ENCODE measurements at places on chromosomes 5 and 9.

DNA sequence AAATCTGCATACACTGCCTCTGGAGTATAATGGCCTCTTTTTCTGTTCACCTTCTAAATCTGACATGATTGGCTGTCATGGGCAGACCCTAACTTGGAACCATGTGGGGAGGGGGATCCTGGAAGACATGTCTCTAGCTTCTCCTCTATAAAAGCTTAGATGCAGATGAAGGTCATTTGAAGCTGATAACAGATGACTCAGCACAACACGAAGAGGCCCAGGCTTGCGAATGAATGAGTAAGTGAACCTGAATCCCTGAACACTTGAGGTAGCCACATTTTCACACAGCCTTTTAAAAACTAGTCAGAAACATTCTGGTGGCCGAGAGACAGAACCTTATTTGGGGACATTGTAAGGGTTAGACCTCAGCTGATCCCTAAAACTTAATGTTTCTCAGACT lies 282.6 kb downstream of the ELAVL2 start:
- no peak for DNase-seq

DNA sequence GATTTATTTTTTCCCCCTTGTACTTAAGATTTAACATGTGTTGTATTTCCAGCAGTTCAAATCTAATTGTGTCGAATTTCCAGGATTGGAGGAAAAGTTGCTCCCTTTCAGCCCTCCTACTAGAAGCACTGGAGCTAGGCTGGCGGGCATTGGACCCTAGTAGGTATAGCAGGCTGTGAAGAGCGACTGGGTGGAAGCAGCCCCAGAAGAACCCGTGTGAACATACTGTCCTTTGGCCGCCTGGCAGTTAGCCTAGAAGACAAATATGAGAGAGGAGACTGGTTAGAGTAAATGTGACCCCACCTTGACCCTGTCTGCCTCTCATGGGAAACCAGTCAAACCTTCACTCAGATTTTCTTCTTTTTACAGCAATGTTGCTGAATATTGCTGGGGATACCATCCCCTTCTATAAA lies 13.9 kb downstream of the ALDOB start:
- DNase-seq: no peak

- no peak for DNase-seq
Observed at GRCh38 chr5:10868956-10869355, 107.9 kb upstream of the DAP start.

DNA sequence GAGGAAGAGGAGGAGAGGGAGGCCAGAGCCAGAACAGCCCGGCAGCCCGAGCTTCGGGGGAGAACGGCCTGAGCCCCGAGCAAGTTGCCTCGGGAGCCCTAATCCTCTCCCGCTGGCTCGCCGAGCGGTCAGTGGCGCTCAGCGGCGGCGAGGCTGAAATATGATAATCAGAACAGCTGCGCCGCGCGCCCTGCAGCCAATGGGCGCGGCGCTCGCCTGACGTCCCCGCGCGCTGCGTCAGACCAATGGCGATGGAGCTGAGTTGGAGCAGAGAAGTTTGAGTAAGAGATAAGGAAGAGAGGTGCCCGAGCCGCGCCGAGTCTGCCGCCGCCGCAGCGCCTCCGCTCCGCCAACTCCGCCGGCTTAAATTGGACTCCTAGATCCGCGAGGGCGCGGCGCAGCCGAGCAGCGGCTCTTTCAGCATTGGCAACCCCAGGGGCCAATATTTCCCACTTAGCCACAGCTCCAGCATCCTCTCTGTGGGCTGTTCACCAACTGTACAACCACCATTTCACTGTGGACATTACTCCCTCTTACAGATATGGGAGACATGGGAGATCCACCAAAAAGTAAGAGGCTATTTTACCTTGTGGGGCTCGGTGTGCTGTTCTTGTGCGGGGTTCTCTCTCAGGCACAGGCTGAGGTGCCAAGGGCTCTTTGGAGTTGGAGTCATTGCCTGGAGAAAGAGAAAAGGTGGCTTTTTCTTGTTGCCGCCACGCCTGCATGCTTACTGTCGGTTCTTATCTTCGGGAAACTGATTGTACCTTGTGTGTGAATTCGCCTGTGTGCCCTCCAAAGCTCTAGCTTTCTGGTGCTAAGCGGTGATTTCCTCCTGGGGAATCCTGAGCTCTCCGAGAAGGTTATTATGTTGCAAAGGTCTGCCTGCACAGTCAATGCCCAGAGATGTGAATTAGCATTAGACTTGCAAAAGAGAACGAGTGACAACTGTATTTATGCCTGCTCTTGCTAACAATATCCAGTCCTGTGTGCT lies at the start of gene ISL1:
Gene ISL1, plus strand, starts transcription at position 318 of the 991 bp plus-strand sequence. Its CDS starts 224 bp downstream, at position 542.
- DNase-seq: no peak

DNA sequence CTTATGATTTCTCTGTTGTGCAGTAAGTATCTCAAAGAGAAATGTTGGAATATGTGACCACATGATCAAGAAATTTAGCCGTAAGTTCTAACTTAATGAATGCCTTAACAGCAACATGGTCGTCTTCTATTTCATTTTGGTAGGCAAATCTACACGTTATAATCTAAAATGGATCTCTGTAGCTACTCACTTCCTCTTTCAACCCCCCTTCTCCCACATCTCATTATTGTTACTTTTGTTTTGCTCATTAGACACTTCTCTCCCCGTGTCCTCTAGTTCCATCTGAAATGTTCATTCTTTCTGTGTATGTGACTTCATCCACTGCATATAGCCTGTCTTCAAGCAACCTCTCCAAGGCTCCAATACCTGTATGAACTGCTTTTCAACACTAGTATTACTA lies 27.1 kb upstream of the LPAR1 start:
- no peak for DNase-seq

DNA sequence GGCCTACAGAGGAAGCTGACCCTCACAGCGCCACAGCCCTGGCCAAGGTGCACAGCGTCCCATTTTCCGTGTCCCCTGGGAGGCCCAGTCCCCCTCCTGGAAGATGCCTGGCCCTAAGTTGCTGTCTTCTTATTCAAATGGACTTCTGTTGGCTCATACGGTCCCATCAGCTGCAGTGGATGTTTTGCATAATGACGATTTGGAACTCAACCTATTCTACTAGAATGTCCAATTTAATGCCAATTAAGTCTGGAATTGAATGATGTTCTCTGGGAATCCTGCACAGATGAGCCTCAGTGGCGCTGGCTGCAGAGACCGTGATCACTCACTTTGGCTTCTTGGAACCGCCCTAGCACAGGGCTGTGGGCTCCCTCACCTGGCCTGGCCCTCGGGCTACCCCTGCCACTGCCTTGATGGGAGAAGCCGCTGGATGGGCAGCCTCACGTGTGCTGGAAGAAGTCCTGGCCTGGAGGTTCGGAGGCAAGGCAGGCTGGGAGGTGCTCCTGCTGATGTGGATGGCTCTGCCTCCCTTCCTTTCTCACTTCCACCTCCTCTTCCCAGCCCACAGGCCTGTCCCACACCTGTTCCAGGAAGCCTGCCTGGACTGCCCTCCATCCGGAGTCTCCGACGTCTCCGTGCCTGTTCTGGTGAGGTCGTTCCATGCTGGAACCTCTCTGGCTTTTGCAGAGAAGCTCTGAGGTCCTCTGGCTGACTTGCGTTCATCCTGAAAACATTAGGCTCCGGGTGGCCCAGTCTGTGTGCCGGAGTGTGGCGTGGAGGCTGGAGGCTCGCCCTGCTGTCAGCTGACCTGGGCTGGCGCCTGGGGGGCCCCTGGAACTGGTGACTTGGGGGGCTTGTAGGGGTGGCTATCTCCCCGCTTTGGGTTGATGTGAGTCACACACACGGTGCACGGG lies 147.1 kb downstream of the RXRA start:
- DNase-seq: no peak

GRCh38 chr5:167639766-167640165 lies 651.7 kb upstream of the WWC1 start:
- no peak for DNase-seq

DNA sequence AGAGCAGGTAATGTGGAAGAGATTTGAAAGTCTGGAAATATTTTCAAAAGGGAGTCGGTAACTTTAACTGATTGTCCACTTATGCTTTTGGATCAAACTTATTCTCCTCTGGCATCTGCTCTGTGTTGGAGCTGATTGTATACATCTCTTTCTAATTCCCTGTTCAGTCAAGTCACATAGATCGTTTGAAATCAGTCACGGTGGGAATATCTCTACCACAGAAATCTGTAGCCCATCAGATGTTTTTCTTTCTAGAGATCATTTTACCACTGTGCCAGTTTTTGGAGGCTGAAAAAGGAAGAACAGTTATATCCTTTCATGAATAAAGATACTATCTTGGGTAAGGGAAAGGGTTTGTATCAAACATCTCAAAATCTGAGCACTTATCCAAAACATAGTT lies 1853.3 kb downstream of the EFNA5 start:
- no peak for DNase-seq

- DNase-seq: no peak
Observed at GRCh38 chr5:150081541-150082283, 4.6 kb downstream of the CSF1R start.

- DNase-seq: no peak
Observed at GRCh38 chr9:135962696-135963307, 1.6 kb upstream of the UBAC1 start.

DNA sequence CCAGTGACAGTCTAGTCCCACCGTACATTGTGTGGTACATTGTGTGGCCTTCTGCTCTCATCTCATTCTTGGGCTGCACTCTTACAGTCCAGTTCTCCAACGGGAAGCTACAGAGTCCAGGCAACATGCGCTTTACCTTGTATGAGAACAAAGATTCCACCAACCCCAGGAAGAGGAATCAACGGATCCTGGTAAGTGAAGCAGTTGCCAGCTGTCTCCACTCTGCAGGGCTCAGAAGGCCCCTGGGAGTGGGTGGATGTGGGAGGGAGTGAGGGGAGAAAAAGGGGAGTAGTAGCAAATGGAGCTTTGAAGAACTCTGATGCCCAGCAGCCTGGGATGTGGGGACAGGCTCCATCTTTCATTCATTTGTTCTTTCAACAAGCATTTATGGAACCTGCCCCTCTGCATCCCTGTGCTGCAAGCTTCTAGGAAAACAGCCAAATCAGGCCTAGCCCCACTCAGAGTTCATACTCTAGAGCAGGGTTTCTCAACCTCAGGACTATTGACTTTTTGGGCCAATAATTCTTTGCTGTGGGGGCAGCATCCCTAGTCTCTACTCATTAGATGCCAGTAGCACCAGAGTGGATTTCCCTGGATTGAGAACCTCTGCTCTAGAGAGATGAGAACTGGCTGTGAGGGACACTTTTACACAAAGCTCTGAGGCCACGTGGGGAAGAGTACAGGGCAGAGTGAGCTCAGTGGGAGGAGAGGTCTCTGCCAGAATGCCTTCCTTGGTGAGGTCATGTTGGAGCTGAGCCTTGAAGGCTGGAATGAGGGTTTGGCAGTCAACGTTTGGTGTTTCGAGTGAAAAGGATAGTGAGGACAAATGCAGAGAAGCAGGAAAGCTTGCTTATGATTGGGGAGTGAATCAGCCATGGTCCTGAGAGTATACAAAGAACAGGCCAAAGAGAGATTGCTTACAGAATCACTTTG lies 1.1 kb downstream of the POLR1E start:
- no peak for DNase-seq

GRCh38 chr5:1772634-1773033 lies 27.0 kb downstream of the MRPL36 start:
- DNase-seq: no peak

GRCh38 chr5:154236011-154236410 lies 45.5 kb downstream of the GALNT10 start:
- DNase-seq: no peak

- DNase-seq: no peak
Observed at GRCh38 chr9:124551472-124552272, 44.5 kb upstream of the NR5A1 start.

GRCh38 chr5:136511046-136511445 lies 145.7 kb upstream of the TRPC7 start:
- no peak for DNase-seq

- DNase-seq: no peak
Observed at GRCh38 chr9:114275246-114276004, 47.5 kb upstream of the ORM1 start.

DNA sequence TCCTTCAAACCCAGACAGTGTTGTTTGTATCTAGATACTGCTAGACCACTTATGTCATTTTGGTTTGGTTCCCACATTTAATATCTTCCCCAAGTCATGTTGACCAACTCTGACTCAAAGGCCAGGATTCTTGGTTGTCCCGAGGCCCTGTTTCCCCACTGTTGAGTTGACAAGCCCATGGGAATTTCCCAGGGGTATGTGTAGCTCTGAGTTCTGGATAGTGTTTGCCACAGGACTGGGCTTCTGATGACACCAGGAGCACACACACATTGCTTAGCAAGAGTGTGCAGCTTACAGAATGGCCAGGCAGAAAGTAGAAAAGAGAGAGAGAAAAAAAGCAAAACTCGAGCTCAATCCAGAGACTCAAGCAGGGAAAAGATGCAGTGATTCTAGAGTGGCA lies 214.4 kb downstream of the NXNL2 start:
- no peak for DNase-seq

DNA sequence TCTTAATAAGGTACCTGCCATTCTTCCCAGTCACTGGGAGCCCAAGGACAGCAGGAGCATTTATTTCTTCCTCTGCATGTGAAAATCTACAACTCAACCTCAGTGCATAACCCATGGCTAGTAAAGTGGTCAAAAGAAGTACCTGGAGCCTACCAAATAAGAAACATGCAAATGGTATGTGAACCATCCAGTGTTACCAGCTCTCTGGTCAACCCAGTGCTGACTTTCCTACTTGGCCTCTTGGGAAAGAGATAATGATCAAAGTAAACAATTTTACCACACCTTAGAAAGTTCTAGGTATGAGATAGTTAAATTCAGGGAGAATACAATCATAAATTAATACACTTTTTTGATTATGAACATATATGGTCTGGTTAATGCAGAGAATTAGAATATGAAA lies 325.6 kb downstream of the ENC1 start:
- DNase-seq: no peak

Data from stimulated activated CD8-positive, alpha-beta memory T cell treated with anti-CD3 and anti-CD28 coated beads, Interleukin-7, amount 100 ng/mL, for 24 hours (primary cell).